ENCODE measurements at places on chromosomes 7 and 10.

DNA sequence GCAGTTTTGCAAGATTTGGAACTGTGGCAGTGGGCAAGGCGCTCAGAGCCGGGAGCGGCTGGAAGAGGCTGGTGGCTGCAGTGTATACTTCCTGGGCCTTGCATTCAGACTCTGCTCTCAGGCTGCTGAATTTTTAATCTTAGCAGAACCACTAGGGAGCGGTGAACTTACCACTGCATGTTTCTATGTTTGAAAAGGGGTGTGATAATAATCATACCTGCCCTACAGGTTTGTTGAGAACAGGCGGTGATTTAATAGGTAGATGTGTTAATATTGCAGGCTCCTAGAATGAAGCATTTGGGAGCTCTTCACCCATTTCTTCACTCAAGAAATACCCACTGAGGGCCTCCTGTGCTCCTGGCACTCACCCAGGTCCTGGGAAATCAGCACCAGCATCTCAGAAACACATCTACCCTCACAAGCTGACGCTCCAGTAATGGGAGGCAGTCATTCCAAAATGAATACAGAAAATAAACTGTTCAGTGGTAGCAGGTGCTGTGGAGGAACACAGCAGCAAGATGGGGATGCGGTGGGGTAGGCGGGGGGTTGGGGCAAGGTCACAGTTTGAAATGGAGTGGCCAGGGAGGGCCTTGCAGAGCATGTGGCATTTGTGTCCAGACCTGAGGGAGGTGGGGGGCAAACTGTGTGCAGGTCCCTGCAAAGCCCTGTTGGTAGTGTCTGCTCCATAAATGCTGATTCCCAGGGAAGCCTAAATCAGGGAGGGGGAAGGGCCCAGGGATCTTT is 41.0 kb downstream of the VWA2 start:
- no peak for DNase-seq

DNA sequence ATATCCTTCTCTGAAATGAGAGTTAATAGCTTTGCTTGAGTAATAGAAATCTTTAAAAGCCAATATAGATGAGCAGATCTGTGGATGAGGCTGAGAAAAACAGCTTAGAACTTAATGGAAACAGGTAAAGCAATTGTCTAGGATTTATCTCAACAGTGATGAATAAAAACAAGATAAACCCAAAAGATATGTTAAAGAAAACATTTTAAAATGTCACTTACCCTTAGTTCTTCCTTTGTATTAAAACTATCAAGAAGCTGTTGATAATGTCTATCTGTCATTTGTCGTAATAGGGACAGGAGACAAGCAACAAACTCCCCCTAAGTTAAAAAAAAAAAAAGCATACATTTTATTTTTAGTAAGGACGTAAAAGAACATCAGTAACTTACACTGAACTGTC is 272.1 kb upstream of the IMMP2L start:
- no peak for DNase-seq

- DNase-seq = no peak
Observed at GRCh38 chr7:51111241-51111940, 205.2 kb downstream of the COBL start.

DNA sequence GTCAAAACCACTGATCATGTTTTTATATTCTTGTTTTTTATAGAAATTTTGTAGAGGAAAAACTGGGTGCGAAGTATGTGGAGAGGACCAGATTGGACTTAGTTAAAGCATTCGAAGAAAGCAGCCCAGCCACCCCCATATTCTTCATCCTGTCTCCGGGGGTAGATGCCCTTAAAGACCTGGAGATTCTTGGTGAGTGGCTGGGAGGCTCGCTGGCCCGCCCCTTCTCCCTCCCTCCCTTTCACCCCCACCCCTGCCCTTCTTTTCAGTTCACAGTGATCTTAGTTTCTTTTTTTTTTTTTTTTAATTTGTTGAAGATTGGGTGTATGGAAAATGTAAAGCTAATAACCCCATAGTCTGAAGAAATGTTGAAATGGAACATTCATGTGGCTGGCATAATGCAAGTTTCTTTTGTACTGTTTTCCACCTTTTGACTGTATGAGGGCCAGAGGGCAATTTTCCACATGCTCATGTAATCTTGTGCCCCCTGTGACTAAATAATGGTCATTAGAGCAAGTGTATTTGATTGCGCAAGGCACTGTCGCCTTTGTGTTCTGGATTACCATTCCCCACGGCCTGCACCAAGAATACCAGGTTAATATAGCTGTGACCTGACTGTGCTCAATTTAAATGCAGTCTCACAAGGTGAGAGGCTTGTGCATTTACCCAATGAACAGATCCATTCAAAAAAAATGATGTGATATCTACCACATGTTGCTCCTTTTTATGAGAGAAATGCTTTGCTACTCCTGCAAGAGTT is 77.7 kb downstream of the CDCA7L start:
- no peak for DNase-seq

- no peak for DNase-seq
Observed at GRCh38 chr7:5607951-5608656, 173.4 kb downstream of the RNF216 start.

DNA sequence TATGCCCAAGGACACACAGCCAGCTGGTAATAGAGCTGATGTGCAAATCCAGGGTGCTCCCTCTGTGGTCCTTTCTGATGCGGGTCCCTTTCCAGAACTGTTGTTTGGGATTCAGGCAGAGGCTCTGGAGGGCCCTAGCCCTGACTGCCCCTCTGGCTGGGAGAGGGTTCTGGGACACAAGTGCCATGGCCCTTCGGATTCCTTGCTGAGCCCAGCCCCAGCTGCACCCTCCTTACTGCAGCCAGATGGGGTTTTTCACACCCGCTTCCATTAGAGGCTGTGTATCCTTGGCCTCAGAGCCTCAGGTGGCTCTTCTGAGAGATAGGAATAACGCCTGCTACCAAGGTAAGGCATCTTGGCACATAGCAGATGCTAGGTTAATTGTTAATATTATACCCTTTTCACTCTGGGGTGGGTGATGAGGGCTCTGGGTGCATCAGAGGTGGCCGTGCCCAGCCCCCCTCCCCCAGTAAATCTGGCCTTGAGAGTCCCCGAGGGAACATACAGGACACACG is 89.8 kb upstream of the LRRC4 start:
- DNase-seq = no peak

- no peak for DNase-seq
Observed at GRCh38 chr10:58451193-58451889, 61.3 kb upstream of the BICC1 start.

GRCh38 chr10:50280049-50280841 is 28.9 kb upstream of the ASAH2 start:
- DNase-seq = no peak

DNA sequence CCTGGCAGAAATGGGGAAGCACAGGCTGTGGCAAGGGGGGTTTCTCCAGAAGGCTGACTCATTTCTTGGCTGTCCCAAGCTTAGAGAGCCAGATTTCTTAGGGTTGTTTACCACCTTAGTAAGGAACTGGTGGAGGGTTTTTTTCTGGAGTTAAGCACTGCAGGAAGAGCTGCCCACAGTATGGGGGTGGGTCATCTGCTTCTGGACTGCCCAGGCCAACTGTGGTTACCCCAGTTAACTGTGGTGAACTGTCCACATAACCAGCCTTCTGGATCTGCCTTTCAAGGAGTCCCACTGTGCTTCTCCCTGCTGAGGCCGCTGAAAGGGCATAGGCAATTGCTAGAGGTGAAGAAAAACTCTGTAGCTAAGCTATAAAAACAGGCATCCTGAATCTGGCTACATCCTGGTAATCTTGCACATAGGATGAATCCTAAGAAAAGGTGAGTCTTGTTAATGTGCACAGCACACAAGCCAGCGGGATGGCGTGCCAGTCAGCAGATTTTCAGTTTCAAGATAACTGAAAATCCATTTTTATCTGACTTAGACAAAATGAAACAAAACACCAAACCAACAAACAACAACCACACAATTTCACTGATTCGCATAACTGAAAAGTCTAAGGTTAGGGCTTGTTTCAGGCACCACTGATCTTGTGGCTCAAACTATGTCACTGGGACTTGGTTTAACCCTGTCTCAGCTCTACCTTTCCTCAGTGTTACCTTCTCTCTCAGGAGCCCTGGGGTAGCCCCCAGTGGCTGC is 21.6 kb upstream of the TSPAN33 start:
- DNase-seq = no peak

GRCh38 chr10:132402781-132403241 is 5.8 kb downstream of the PWWP2B start:
- no peak for DNase-seq

GRCh38 chr10:101839416-101840063 is 4.1 kb downstream of the KCNIP2 start:
- peak; percentile 36 for DNase-seq

DNA sequence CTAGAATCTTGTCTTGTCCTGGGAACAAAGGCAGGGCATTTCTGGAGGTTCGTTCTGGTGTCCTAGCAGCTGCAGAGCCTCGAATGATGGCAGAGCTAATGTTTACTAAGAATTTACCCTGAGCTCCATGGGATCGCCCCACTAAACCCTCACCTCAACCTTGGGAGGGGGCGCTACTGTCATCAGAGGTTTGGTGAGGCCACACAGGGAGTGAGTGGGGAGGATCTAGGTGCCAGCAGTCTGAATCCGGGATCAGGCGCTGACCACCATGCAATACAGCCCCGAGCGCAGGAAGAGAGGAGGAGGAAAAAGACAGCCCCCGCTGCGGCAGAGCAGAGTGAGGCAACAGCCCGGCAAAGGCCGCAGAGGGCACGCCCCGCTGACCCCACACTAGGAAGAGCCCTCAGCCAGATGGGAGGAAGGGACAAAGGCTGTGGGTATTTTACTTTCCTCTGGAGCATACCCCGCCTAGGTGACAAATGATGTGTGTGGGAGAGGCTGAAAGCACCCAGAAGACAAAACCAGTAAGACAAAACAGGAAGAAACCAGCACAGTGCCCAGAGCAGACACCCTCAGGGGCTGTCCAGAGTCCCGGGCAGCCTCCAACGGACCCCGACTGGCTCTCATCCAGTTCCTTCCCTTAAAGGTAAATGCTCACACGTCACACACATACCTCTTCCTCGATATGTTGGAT is 103.5 kb downstream of the FAM53B start:
- no peak for DNase-seq

GRCh38 chr7:65983965-65984658 is 2.1 kb upstream of the GUSB start:
- no peak for DNase-seq

- no peak for DNase-seq
Observed at GRCh38 chr10:79236433-79236765, 110.9 kb upstream of the PPIF start.
